Frontal cortex (tissue), 4 donors: ENCODE measurements at places on chromosomes 13 and 19.

GRCh38 chr19:2212861-2213711 lies 23.0 kb downstream of the PLEKHJ1 start:
- no peak for DNase-seq

GRCh38 chr13:110301083-110301482 lies 5.9 kb downstream of the COL4A1 start:
- no peak for DNase-seq

DNA sequence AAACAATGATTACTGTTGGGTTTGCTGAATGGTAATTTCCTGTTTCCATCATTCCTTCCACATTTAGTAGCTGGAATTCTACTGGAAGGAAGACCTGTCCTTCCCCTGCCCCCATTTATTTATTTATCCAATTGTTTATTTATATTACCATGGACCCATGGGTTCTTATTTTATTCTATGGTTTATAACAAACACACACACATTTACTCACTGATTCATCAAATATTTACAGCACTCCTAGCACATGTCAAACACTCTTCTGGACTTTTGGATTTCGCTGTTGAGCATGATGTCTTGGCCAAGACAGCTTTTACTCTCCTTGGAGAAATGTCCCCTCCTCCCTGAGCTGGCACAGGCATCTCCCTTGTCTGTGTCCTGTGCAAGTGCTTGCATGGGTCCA lies 227.8 kb upstream of the MAB21L1 start:
- no peak for DNase-seq

GRCh38 chr19:40954573-40954972 lies 36.5 kb upstream of the CYP2B6 start:
- DNase-seq, result no peak

GRCh38 chr13:48923376-48923775 lies 52.3 kb upstream of the FNDC3A start:
- no peak for DNase-seq

DNA sequence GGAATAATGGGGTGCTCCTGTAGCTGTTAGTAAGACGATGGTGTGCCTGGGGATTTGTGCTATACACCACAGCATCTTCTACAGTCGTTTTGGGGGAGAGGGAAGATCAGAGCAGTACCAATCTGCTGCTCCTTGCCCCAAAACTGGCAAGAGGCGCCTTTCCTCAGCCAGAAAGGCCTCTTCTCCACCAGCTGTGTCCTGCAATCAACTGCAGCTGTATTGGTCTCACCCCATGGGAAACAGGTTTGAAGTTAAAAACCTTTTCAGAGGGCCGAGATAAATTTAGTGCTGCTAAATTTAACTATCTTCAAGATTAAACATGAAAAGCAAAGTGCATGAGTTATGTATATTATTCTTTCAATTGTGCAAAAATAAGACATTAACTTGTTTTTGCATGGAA lies 1.2 kb upstream of the RNASEH2B start:
- DNase-seq, result no peak

GRCh38 chr13:32376642-32377415 lies 51.1 kb downstream of the N4BP2L1 start:
- no peak for DNase-seq

GRCh38 chr19:4707322-4707721 lies 16.3 kb downstream of the DPP9 start:
- DNase-seq, result no peak

DNA sequence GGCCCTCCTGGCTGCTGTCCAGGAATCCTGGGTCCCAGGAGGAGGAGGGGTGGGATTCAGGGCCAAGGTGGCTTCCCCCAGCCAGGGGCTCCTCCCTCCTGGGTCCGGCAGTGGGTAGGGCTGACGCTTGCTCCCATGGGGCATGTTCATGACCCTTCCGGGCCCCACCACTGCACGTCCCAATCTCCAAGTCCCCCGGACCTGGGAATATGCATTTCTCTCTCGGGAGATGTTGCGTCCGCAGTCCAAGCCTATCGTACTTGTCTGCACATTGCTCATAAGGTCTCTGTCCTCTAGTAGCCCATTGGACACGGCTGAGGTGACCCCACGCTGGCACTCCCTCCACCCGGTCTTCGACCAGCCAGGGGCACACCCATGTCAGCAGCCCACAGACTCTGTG lies 192.3 kb downstream of the TEX29 start:
- DNase-seq, result no peak

DNA sequence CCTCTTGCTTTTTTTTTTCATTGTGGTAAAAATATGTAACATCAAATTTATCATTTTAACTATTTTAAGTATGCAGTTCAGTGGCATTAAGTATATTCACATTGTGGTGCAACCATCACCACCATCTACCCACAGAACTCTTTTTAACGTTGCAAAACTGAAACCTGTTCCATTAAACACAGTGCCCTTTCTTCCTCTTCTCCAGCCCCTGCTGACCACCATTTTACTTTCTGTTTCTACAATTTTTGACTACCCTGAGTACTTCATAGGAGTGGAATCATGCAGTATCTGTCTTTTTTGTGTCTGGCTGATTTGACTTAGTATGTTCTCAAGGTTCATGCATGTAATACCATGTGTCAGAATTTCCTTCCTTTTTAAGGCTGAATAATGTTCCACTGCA lies 153.1 kb downstream of the FGF9 start:
- no peak for DNase-seq

- DNase-seq, result no peak
These were observed 30.4 kb downstream of the NLRP11 start for GRCh38 chr19:55801416-55801815.

GRCh38 chr19:46845959-46846459 lies 4.6 kb downstream of the AP2S1 start:
- no peak for DNase-seq

DNA sequence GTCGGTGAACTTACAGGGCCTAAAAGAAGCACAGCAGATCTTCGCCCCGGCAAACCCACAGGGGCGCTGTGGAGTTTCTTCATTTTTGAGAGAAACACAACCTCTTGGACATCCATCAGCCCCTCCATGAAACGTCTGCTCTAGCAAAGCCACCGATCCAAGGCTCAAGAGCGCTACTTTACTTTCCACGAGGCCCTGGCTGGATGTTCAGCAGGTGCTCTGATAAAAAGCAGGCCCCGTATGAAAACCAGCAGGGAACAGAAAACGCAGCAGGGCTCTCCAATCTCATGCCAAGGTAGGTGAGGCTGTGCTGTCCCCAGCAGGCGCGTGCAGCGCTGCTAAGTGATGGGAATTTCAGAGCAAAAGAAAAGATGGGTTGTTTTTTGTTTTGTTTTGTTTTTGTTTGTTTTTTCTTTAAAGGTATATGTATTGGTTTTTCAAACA lies 86.7 kb downstream of the IRS2 start:
- no peak for DNase-seq

- DNase-seq, result no peak
These were observed 747.2 kb downstream of the OLFM4 start for GRCh38 chr13:53775807-53776206.
